MM.1S (cell line): ENCODE measurements at places on chromosomes 5 and 9.

- DNase-seq: no peak
Measured at GRCh38 chr9:86166546-86166945, 67.2 kb upstream of the GOLM1 start.

DNA sequence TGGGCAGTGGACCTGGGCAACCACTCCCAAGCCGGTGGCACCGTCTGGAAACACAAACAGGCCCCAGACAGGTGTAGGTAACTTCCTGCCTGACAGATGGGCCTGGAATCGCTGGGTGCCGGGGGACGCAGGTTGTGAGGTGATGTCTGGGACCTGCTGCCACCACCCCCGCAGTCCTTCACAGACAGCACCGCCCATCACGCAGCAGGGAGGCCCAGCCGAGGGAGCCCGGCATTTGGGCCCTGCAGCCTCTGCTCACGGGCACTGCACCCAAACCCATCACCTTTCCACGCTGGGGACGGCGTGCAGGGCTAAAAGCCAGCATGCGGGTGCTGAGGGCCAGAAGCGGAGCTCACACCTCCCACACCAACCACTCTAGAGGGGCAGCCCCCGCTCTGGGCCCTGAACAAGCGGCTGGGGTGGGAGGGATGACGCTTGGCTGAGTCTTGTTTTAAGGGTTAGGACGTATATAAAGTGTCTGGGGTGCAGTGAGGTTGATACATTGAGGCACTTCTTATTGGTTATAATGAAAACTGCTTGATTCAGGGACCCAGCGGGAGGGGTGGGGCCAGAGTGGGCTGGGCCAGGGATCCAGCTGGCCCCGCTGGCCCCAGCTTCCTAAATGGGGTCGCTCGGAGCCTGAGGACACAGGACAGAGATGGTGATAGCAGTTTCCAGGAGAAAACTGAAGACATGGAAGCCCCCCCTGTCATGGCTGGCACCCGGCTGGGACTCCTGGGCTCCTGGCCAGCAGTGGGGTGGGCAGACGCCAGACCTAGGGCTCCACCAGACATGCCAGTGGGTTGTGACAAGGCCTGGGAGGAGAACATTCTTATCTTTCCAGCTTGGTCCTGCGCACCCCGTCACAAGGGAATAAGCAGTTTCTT lies 11.3 kb downstream of the MYMK start:
- DNase-seq: no peak

GRCh38 chr9:89207026-89207425 lies 28.4 kb upstream of the SHC3 start:
- DNase-seq: no peak

DNA sequence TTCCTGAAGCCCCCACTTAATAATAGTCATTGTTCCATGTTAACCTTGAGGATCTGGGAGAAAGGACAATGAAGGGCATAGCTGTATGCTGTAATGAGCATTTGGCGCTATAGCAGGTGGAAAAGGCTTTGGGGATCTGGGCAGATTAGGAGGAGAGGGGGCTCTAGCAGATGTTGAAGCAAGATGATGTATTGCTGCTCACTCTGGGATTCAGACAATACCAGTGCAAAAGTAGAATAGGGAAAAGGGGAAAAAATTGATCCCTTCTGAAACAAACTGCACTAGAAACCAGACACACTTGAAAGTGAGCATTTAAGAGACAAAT lies 575.3 kb upstream of the MEF2C start:
- DNase-seq: no peak

- no peak for DNase-seq
Measured at GRCh38 chr9:70672161-70672649, 257.7 kb upstream of the KLF9 start.

DNA sequence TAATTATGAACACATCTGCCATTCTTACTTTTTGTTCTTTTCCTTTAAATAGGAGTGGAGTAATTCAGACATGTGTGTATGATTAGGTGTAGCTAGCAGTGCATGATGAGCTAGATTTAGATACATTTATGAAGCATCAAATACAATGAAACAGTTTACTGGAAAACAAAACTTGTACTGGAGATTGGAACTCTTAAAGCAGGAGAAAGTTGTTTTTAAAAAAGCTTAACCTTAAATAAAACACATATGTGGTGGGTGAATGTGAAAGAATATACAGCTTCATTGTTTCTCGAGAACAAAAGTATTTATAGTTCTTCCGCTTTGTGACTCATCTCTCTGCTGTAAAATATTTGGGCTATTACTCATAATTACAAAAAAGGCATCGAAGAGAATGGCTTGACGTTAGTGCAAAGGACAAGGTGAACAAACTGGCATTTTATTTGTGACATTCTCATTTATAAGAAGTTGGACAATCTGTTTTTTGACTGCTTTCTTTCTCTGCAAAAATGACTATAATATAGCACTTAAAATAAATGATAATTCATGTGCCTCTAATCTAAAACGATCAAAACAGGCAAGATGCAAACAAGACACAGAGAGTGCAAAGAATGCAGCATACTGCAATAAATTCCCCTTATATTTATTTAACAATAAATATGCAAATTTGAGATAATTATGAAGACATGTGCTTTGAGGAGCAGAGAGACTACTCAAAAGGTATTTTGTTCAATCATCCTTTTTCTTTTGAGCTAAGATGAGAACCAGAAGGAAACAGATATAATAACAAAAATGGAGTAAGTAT lies 478.8 kb downstream of the CETN3 start:
- DNase-seq: peak; percentile 48

DNA sequence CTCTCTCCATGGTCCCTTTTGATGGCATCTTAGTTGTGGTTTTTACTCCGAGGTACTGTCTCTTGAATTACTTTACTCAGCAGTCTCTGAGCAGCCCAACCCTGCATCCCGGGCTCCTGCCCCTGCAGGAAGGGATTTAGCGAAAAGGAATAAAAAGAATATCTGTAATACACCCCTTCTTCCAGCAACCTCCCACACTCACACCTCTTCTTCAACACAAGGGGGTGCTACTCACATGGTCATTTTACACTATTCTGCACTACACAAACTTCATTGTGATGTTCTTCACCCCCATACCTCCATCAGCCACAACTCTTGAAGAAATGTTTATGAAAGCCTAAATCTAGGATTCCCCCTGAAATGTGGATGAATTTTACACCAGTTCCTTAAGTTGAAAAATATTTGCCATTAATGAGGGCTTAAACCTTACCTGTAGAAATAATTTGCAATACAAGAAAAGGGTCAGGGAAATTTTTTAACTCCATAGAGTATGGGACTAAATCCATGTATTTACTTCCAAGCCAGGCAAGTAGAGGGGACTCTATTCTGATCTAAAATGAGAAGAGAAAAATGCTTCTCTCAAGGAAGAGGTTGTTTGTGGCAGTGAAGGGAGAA lies 26.0 kb downstream of the TPD52L3 start:
- peak; percentile 67 for DNase-seq

- DNase-seq: no peak
Measured at GRCh38 chr9:108813951-108814601, 41.7 kb downstream of the ACTL7B start.
